Heart left ventricle (tissue), 16 donors: ENCODE measurements at places on chromosomes 2 and 18.

DNA sequence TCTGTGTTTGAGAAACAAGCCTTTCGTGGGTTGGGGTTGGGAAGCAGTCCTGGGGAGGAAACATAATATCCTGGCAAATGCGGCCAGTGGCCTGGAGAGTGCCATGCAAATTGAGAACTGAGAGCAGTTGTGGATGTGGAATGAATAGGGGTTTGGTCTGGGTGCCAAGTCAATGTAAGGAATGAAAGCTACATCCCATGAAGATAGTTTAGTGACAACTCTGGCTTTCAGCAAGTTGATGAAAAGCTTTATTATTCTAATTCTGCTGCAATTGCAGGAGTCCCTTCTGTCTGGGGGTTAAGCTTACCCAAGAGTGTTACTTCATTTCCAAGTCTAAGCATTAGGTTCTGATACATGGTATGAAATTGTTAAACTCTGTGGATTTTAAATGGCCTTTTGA is 771.6 kb downstream of the DPP10 start:
- no peak overlapping the region for H3K4me3 ChIP-seq
- no peaks in the 10 kb centered on the region for H3K27me3 ChIP-seq
- H3K27ac ChIP-seq: no peak overlapping the region
- no peaks in the 10 kb centered on the region for H3K36me3 ChIP-seq
- DNase-seq: no peak

DNA sequence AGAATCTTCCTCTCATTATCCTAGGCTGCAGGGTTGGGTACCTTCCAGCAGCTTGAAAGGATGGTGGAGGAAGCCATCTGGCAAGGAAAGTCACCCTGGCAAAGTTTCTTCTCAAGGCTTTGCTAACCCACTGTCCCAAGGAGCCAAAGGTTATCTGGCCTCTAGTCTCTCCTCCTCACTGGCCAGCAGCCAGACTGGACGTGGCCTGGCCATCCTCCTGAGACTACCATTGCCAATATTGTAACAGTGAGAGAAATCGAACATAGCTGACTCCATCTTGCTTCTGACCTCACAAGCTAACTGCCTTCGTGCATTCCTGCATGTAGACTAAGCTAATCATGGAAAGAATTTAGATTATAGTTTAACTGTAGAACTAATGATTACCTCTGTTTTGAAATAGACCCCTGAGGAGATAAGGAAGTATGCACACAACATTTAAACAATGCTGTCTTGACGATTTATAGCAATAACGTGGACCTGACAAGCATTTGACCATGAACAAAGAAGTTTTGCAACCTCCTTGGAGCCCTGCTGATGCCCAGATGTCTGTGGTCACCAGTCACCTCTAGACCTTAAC is 7.8 kb upstream of the ANXA4 start:
- H3K27ac ChIP-seq: no peak overlapping the region
- no peak overlapping the region for H3K4me3 ChIP-seq
- no peaks in the 10 kb centered on the region for H3K36me3 ChIP-seq
- DNase-seq: no peak

- no peak overlapping the region for H3K27ac ChIP-seq
- H3K27me3 ChIP-seq: no peaks in the 10 kb centered on the region
- H3K4me1 ChIP-seq: peaks cover 35% of the 10 kb centered on the region
- H3K36me3 ChIP-seq: peaks cover 4% of the 10 kb centered on the region
Observed at GRCh38 chr18:76455003-76455676, 39.9 kb downstream of the ZNF516 start.

- no peak overlapping the region for H3K4me3 ChIP-seq
- H3K27ac ChIP-seq: peak overlapping the region; percentile 35
- no peak for DNase-seq
- no peaks in the 10 kb centered on the region for H3K36me3 ChIP-seq
- no peaks in the 10 kb centered on the region for H3K4me1 ChIP-seq
- H3K27me3 ChIP-seq: no peaks in the 10 kb centered on the region
Observed at GRCh38 chr2:178895872-178896271, 88.6 kb upstream of the TTN start.

- DNase-seq: no peak
- H3K27me3 ChIP-seq: no peaks in the 10 kb centered on the region
- H3K36me3 ChIP-seq: no peaks in the 10 kb centered on the region
- H3K4me3 ChIP-seq: no peak overlapping the region
- H3K4me1 ChIP-seq: peaks cover 52% of the 10 kb centered on the region
- H3K27ac ChIP-seq: no peak overlapping the region
Observed at GRCh38 chr18:32420084-32420750, 50.5 kb downstream of the GAREM1 start.

DNA sequence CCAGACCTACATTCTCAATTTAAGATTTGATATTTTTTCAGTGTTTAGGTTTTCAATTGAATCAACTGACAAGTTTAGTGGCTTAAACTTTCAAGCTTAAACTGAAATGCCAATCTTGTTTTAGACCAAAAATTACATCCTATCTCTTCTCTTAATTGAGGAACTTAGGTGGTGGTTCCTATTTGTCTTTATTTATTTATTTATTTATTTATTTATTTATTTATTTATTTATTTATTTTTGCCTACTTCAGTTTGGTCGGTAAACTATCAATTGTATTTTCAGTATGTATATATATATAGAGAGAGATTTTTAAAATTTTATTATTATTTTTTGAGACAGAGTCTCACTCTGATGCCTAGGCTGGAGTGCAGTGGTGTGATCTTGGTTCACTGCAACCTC is 68.1 kb downstream of the NEDD4L start:
- H3K4me3 ChIP-seq: no peak overlapping the region
- DNase-seq: no peak
- H3K27me3 ChIP-seq: no peaks in the 10 kb centered on the region
- H3K4me1 ChIP-seq: no peaks in the 10 kb centered on the region
- no peak overlapping the region for H3K27ac ChIP-seq
- H3K36me3 ChIP-seq: no peaks in the 10 kb centered on the region

DNA sequence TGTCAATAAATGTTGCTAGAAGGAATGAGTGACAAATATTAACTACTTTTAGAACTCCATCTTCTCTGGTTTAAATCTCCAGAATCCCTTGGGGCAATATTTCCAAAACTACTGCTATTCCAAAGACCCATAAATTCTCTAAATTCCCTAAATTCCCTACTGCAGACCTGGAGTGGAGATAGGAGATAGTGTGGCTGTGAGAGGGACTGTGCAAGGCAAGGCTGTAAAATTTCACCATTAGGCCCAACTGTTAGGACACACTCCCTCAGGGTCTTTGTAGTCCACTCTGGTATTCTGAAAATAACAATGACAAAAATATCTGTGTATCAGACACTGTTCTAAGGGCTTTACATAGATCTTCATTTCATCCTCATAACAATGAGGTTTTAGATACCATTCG is 67.9 kb downstream of the MYL12B start:
- H3K27me3 ChIP-seq: no peaks in the 10 kb centered on the region
- H3K4me3 ChIP-seq: no peak overlapping the region
- no peak overlapping the region for H3K27ac ChIP-seq
- no peaks in the 10 kb centered on the region for H3K36me3 ChIP-seq
- no peak for DNase-seq

GRCh38 chr2:37564356-37564755 is 107.1 kb downstream of the CDC42EP3 start:
- H3K4me3 ChIP-seq: no peak overlapping the region
- H3K27ac ChIP-seq: no peak overlapping the region
- H3K27me3 ChIP-seq: no peaks in the 10 kb centered on the region
- H3K4me1 ChIP-seq: peaks cover 16% of the 10 kb centered on the region
- no peak for DNase-seq

- no peak for DNase-seq
- H3K27ac ChIP-seq: peak overlapping the region; percentile 45
- no peaks in the 10 kb centered on the region for H3K27me3 ChIP-seq
- no peaks in the 10 kb centered on the region for H3K36me3 ChIP-seq
Observed at GRCh38 chr2:150639383-150639782, 151.9 kb upstream of the RND3 start.

GRCh38 chr18:11035376-11035775 is 114.0 kb downstream of the PIEZO2 start:
- H3K4me3 ChIP-seq: no peak overlapping the region
- H3K27me3 ChIP-seq: no peaks in the 10 kb centered on the region
- no peaks in the 10 kb centered on the region for H3K4me1 ChIP-seq
- H3K27ac ChIP-seq: no peak overlapping the region
- H3K36me3 ChIP-seq: no peaks in the 10 kb centered on the region

DNA sequence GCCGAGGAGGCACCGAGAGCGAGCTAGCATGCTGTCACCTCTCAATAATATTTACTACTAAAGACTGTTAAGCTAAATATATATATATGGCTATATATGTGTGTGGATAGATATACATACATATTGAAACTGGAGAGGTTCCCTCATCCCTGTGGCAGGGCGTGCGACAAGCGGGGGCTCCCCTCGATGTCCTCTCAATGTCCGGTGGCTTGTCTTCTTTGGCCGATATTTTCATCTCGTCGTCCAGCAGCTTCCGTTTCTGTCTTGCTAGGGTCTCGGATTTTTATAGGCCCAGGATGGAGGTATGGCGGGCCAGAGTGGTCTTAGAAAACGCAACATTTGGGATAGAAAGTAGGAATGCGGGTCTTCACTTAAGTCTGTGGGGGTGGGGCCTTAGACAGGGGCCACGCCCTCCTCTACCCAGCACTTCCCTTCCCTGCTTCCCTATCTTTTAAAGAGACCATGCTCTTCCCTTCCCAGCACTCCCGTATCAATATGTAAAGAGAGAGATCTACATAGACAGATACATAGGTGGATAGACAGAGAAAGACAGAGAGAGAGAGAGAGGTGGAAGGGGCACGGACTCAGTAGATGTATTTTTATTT is 866.8 kb downstream of the DSC3 start:
- H3K36me3 ChIP-seq: no peaks in the 10 kb centered on the region
- no peaks in the 10 kb centered on the region for H3K4me1 ChIP-seq
- no peak overlapping the region for H3K27ac ChIP-seq
- DNase-seq: no peak
- H3K27me3 ChIP-seq: no peaks in the 10 kb centered on the region

GRCh38 chr2:207086136-207086535 is 79.6 kb downstream of the KLF7 start:
- H3K27me3 ChIP-seq: no peaks in the 10 kb centered on the region
- H3K4me3 ChIP-seq: no peak overlapping the region
- peak overlapping the region; percentile 44 for H3K27ac ChIP-seq
- H3K4me1 ChIP-seq: peaks cover 82% of the 10 kb centered on the region

DNA sequence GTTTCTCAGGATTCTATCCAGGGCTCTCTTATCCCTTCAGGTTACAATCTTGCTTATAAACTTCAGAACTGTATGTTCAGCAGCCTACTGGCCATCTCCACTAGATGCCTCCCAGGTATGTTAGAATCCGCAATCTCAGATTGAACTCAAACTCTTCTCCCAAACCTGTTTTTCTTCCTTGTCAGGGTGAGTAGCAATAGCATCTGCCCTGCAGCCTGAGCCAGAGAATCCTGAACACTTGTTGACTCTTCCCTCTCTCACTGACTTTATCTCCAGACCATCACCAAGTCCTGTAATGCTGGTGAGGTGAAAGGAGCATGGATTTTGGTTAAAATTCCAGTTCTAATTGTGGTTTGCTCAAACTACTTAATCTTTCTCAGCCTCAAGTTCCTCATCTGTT is 82.6 kb upstream of the ALPP start:
- DNase-seq: no peak
- no peaks in the 10 kb centered on the region for H3K27me3 ChIP-seq
- H3K4me1 ChIP-seq: no peaks in the 10 kb centered on the region
- no peak overlapping the region for H3K27ac ChIP-seq
- H3K36me3 ChIP-seq: peaks cover 10% of the 10 kb centered on the region

DNA sequence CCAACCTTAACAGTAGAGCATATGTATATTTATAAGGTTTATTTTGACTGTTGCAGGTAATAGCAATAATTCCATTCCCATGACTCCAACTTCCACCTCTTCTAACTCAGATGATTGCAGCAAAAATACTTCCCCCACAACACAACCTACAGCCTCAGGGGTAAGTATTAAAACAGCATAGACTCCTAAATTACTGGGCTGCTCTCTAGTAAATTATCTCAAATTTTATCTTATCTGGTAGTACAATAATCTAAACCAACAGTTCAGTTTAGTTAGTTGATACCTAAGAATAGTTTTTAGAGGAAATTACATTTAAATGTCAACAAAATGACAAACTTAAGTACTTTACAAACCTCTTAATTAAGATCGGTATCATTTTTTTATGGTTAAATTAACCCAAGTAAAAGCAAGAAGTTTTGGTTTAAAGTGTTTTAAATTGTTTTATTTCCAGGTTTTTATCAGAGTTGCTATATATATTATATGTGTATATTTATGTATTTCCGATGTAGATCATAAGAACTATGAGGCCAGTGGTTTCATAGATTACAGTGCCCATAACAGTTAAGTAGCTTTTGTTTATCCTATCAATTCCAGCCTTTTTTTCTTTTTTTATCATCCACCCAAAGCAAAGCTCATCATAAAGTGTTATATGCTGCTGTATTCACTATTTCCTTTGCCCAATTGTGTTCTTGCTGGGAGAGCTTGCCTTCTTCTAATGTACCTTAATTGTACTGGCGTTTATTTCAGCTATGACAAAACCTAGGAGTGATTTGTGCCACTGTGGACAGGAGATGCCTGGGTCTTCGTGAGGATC is 13.7 kb downstream of the GATA6 start:
- peak overlapping the region; percentile 82 for H3K27ac ChIP-seq
- H3K4me1 ChIP-seq: peaks cover 26% of the 10 kb centered on the region
- DNase-seq: no peak
- no peak overlapping the region for H3K4me3 ChIP-seq

- no peaks in the 10 kb centered on the region for H3K4me1 ChIP-seq
- no peak overlapping the region for H3K27ac ChIP-seq
- H3K27me3 ChIP-seq: peaks cover 12% of the 10 kb centered on the region
- H3K4me3 ChIP-seq: no peak overlapping the region
Observed at GRCh38 chr2:127428815-127429109, 10.5 kb downstream of the PROC start.

- no peak overlapping the region for H3K27ac ChIP-seq
- H3K4me1 ChIP-seq: no peaks in the 10 kb centered on the region
- no peak overlapping the region for H3K4me3 ChIP-seq
- H3K36me3 ChIP-seq: no peaks in the 10 kb centered on the region
- DNase-seq: no peak
Observed at GRCh38 chr2:146785101-146785500, 1059.7 kb upstream of the ACVR2A start.

DNA sequence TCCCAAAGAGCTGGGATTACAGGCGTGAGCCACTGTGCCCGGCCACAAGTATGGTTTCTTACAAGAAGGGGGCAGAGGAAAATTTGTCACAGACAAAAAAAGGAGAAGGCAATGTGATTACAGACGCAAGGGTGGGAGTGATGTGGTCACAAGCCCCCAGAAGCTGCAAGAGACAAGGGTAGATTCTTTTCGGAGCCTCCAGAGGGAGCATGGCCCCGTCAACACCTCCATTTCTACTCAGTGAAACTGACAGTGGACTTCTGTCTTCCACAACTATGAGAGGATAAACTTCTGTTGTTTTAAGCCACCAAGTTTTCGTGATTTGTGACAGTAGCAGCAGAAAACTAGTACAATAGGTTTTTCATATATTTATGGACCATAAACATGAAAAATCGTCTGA is 2.1 kb upstream of the TCF7L1 start:
- no peaks in the 10 kb centered on the region for H3K36me3 ChIP-seq
- no peaks in the 10 kb centered on the region for H3K27me3 ChIP-seq
- no peak for DNase-seq
